Left cardiac atrium (tissue), 4 donors: ENCODE measurements at places on chromosomes 3 and 15.

DNA sequence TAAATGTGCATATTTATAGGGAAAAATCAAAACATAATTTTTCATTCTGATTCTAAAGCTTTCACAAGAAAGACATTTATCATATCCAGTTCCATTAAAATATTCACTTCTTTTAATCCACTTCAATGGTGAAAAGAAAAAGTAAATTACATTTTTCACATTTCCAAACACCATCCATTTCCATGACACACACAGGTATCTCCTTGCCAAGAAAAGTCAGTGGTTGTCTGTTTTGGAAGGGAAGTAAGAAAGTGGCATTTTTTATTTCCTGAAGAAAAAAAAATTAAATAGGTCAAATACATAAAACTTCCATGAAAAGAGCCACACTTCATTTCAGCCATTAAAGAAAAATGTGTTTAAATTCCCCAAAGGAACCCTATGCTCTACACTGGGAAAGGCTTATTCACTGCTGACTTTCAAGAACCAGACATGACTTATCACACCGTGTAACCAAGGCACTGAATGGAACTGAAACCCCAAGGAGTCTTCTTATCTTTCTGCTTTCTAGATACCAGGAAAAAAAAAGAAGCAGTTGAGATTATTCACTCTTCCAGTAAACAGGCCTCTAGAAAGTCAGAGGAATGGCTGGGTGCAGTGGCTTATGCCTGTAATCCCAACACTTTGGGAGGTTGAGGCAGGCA is 44.5 kb downstream of the OSBPL10 start:
- DNase-seq: no peak

GRCh38 chr3:53142986-53143385 is 12.8 kb upstream of the RFT1 start:
- DNase-seq: no peak

DNA sequence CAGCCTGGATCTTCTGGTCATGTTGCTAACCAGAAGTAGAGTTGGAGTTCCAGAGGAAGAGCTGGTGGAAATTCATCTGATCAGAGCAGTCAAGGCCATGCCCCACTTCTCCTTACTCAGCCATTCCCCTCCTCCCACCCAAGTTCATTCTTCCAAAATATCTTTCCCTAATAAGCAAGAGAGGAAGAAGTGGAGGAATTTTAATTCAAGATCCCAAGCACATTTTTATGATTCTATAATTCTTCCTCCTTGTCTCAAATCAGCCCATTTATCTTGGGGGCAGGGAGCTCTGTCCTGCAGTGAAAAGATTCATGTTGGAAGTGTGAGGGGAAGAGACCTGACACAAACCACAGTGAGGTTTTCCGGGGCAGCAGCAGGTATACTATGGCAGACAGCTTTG is 85.0 kb upstream of the GALNT15 start:
- DNase-seq: no peak

DNA sequence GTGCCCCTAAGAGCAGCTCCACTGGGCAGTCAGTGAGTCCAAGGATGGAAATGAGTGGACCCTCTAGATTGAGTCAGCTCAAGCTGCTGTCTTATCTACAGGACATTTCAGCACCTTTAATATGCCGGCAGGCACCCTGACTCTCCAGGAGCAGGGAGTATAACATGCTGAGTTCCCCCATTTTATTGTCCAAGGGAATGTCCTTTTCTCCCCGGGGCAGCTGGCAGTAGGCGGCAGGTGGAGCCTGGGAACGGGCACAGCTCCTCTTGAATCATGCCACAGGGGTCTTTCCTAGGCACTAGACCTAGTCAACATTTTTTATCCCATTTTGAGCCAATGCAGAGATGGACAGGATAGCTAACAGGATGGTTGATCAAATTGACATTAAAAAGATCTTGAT is 14.8 kb downstream of the WNT7A start:
- no peak for DNase-seq

- no peak for DNase-seq
Measured at GRCh38 chr3:140388202-140388922, 289.5 kb upstream of the TRIM42 start.

DNA sequence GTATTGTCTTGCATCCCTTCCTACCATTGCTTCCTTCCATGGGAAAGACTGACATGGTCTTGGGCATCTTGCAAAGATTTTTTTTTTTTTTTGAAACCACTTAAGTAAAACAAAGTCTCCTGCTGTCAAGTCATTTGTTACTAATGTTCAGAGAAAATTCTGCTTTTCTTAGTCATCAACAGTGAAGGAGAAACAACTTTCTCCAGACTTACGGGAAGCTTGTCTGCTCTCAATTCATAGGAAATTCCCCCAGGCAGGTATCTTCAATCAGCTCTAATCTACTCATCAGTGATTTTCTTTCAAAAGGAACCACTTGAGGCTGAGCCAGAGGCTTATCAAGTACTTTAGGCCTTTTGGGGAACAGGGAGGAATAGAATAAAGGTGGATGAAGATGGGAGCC is 15.9 kb upstream of the DRD3 start:
- DNase-seq: no peak

DNA sequence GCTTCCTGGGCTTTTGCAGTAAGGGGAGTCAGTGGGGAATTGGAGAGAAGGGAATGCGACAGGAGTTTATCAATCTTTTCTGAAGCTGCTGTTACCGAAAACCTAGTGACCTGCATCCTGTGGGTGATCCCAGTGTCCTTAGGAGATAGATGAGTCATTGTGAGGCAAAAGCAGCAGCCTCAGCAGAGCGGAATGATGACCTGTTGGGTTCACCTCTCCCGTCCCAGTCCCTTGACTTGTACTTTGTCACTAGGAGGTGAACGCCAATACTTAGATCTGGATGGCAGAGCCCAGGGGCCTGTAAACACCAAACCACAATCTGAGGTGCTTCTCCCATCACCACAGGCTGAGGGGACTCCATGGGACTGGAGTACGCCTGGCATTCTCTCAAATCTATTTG is 17.9 kb downstream of the CDAN1 start:
- DNase-seq: no peak
